ENCODE measurements at places on chromosomes 3 and 15.

GRCh38 chr3:171195686-171196085 is 169.2 kb upstream of the SLC2A2 start:
- DNase-seq = no peak

- DNase-seq = no peak
Observed at GRCh38 chr3:143170676-143171075, 51.1 kb downstream of the CHST2 start.

GRCh38 chr15:81265256-81265943 is 58.5 kb downstream of the STARD5 start:
- DNase-seq = no peak

GRCh38 chr15:79197285-79197684 is 85.2 kb upstream of the ANKRD34C start:
- DNase-seq = no peak

- DNase-seq = no peak
Observed at GRCh38 chr3:58200846-58201355, 9.9 kb downstream of the DNASE1L3 start.

GRCh38 chr3:146814601-146815315 is 209.6 kb upstream of the PLSCR5 start:
- DNase-seq = no peak
